ENCODE measurements at places on chromosomes 3 and 15.

DNA sequence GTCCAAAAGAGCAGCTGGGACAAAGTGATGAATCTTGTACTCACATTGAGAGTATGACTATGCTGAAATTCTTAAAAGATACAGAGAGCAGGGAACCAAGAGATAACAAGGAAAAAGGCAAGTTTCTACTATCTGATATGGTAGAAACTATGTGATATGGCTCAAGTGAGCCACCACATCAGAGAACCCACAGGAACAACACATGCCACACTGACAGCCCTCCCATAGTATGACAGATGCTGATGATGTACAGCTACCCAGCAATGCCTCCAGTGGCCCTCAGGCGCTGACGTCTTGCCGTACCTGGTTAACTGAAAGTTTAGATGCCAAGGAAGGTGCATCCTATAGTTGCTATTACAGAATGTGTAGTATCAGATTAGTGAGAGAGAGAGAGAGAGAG, 42.4 kb downstream of the CHAC1 start:
- DNase-seq = no peak

- DNase-seq = peak; percentile 71
These were observed 135.1 kb upstream of the RASGRP1 start for GRCh38 chr15:38699633-38700230.

DNA sequence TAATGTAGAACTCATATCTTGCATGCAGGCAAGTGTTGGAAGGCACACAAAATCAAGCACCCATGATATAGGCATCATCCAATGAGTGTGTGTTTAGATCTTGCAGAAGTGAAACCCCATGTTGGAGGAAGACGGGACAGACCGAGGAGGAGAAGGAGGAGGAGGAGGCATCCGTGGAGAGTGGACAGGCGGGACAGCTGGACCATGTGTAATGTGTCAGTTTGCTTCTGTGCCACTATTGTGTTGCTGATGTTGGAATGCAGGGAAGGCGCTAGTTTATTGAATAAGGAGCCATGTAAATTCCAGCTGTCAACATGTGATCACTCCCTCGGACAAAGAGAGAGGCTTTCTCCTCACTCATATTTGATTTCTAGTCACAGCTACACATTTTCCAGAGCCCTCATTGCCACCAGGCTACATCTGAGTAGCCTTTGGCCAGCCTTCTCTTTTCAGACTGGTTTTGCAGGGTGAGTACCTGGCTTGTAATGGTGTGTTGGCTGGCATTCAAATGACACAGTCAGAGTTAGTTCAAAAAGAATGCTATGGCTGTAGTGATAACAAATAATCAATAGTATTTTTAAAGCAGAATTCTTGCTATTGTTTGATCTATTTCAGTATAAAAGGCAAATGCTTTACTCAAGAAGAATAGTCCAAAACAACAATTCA, 1037.6 kb upstream of the NR2F2 start:
- DNase-seq = no peak

DNA sequence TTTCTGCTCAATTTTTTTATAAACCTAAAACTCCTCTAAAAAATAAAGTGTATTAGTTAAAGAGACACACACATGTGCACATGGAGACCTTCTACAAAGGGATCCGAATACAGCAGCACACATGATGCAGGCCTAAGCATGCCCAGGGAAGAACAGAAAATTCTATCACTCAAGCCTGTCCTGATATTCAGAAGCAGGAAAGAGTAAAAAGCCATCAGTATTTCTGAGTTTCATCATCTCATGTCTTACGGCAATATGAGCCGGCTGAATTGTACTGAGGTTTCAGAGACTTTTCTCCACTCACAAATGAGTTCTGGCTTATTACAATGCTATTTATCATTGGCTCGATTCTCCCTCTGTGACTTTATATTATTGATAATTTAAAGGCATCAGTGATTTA, 97.5 kb downstream of the CADPS start:
- DNase-seq = no peak

DNA sequence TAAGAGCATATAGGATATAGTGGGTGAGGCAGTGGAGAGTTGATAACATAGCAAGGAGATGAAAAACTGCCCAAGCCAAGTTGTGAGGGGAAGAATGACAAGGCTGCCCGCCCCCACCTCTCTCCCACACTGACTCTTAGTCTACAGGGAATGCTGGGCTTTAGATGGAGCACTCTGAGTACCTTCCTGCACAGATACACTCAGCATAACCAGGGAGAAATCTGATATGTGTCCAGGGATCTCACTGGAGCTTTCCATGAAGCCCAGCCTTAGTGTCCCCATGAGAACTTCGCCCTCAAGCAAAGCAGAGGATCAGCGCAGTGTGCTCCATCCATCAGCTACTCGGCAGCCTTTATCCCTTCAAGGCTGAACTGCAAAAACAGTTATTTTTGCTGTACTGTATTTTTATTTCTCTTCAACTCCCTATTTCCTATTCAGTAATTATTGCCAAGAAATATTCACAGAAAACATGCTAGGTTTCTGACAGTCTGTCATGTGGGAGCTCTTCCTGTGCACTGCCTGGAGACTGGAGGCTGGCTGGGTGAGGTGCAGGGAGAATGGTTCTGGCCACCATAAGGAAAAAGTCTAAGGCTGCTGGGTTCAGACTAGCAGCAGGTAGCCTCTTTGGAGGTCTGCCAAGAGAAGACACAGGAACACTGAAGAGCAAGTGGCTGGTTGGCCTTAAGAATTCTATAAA, 475.2 kb upstream of the PPP2R3A start:
- no peak for DNase-seq

- no peak for DNase-seq
These were observed 190.0 kb downstream of the ARRDC4 start for GRCh38 chr15:98150536-98150935.

GRCh38 chr15:58432401-58432800, 610 bp downstream of the LIPC start:
- DNase-seq = peak; percentile 76

DNA sequence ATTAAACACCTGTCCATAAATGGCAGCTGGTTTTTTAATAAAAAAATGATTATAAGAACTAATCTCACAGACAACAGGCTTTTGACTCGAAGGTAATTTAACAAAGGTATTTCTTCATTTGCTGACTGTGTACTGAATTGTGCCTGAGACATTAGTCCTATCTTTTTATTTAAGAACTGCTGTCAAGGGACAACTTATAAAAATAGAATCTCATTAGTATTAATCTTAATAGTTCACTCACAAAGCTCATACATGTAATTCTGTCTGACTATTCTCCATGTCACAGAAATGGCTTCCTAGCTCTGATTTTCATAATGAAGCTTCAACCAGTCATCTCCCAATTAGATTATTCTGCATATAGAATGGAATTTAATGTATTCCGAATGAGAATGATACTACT, 276.9 kb upstream of the PDZRN3 start:
- no peak for DNase-seq

DNA sequence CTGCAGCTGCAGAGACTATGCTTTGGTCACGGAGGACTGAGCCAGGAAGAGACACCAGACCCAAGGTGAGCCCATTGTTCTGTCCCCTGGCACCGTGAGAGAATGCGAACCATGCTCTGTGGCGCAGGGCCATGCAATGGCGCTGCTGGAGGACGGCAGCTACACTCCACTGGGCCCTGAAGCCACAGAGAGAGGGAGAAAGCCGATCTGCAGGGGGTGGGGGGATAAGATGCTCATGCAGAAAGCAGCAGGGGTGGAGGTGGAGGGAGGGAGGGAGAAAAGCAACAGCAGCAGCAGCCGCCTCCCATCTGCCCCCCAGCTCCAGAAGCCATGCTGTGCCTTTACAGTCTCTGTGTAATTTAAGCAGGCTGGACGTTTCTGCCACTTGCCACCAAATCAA, 5.3 kb downstream of the BDH1 start:
- no peak for DNase-seq

DNA sequence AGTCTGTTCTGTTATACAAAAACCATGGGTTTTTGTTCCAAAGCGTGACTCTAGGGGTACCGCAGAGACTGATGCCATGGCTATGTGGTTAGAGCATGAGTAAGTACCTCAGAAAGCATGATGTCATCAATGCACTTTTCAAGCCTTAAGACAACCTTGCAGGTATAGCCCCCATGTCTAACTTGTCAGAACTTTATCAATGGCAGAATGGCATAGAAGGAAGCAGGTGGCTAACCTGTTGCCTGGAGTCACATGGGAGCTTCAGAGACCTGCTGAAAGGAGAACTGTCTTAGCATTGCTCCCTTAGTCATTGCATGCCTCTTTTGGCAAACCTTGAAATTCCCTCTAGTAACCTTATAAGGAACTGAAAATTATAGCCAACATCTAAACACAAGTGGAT, 52.5 kb downstream of the EOMES start:
- DNase-seq = no peak

DNA sequence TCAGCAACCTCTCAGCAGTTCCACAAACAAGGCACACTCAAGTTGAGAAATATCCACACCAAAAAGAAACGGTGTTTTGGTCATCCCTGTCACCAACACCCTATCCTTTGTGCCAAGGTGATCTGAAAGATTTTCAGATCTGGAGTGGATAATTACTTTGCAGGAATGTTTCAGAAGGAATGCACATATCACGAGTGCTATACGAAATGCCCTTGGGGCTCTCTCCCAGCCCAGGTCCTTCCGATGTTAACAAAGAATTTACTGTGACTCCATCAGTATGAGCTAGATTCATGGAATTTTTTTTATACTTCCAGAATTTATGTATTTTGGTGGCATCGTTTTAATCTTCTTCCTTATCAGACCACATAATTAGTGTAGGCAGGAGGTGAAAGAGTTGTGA, 105.0 kb downstream of the GRM7 start:
- DNase-seq = no peak

All from fibroblast of the aortic adventitia (primary cell).